ENCODE measurements at places on chromosomes 7 and 10.

DNA sequence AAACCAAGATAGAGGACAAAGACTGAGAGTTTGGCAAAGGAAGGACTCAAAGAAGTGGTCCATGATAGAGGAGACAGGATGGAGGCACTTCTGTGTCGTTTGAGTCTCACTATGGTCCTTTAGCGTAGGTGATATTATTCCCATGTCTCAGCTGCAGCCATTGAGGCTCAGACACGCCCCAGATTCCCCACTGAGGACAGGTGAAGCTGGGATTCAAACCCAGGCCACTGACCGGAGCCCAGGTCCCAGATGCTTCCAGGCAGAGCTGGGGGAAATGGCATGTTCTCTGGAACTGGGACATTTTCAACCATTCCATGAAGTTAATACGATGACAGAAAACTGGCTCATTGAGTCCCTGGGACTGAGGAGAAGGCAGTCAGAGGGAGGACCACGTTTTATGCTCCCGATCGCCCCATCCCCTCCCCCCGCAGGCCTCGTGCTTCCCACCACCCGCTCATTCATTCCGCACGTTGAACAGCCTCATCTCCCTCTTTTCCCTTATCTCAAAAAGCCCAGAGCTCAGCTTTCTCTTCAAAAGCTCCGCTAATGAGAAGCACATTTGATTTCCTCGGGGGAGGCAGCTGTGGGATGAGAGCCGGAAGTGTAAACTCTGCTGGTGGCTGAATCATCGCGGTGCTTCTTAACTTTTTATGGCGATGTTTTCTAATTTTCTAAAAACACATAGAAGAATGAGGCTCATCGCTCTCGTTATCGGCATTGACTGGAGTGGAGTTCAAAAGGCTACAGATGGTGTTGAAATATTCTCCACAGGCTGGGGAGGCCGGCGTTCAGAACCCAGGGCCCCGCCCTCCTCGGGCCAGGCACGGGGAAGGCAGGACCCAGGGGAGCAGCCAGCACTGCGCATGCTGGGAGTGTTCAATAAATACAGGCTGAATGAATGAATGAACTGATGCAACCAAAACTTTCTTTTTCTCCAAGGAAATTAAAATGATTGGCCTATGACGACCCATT is 64.0 kb downstream of the OAT start:
- DNase-seq, result peak; percentile 68

- DNase-seq, result no peak
These were observed 389.2 kb downstream of the MAGI2 start for GRCh38 chr7:79064187-79064823.

- no peak for DNase-seq
These were observed 264.3 kb upstream of the POM121L12 start for GRCh38 chr7:52771177-52771576.

GRCh38 chr10:18059826-18060559 is 80.2 kb upstream of the CACNB2 start:
- DNase-seq, result peak; percentile 99

GRCh38 chr7:17005271-17005670 is 123.5 kb upstream of the AGR3 start:
- no peak for DNase-seq

DNA sequence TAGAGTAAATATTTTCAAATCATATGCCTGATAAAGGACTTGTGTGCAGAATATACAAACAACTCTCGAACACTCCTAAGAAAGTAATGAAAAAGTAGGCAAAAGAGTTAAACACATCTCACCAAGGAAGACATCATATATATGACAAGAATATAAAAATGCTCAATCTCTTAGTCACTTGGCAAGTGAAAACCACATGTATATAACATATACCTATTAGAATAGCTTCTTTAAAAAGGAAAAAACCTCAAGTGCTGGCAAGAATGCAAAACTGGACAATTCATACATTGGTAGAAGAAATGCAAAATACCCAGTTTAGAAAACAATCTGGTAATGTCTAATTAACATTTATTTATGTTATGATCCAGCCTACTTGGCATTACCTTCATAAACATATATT is 146.6 kb upstream of the DGKB start:
- no peak for DNase-seq

GRCh38 chr7:25894002-25894901 is 257.7 kb upstream of the NFE2L3 start:
- DNase-seq, result peak; percentile 24

DNA sequence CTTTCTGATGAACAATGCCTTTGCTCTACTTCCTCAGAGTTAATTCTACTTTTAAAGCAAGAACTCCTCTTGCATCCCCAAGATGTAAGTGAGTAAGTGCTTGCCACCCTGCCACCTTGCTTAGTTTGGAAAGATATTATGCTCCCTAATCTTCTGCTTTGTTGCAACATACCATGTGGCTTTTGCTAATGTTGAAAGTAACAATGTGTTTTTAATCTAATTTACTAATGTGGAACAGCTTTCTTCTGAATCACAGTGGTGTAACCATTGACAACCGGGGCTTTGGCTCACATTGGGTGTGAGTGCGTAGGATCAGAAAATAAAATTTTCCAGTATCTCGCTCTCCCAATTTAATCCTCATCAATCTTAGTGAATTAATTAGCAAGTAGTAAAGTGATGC is 254.1 kb upstream of the PTER start:
- DNase-seq, result no peak

GRCh38 chr10:132595854-132596253 is 58.3 kb downstream of the INPP5A start:
- DNase-seq, result no peak

DNA sequence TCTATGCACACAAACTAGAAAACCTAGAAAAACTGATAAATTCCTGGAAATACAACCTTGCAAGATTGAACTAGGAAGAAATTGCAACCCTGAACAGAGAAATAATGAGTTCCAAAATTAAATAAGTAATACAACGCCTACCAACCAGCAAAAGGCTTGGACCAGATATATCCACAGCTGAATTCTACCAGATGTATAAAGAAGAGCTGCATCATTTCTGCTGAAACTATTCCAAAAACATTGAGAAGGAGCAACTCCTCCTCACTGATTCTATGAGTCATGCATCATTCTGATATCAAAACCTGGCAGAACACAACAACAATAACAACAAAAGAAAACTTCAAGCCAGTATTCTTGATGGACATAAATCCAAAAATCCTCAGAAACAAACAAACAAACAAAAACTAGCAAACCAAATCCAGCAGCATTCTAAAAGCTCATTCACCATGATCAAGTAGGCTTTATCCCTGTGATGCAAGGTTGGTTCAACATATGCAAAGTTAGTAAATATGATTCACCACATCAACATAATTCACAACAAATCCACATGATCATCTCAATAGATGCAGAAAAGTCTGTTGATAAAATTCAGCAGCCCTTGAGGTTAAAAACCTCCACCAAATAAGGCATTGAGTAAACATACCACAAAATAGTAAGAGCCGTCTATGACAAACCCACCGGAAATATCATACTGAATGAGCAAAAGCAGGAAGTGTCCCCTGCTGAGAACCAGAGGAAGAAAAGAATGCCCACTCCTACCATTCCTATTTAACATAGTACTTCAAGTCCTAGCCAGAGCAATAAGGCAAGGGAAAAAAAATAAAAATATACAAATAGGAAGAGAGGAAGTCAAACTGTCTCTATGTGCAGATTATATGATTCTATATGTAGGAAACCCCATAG is 98.2 kb downstream of the PCDH15 start:
- DNase-seq, result no peak

GRCh38 chr10:26516540-26517101 is 78.5 kb downstream of the APBB1IP start:
- peak; percentile 22 for DNase-seq

- DNase-seq, result peak; percentile 50
These were observed 109.9 kb downstream of the ITGB8 start for GRCh38 chr7:20440472-20441105.
